Renal pelvis (tissue), 12 donors: ENCODE measurements at places on chromosomes 4 and X. TPM values are rescaled to one million over a fixed set of nuclear protein-coding genes. Genes with fewer than 3 reads are reported as not detected.

The HPRT1 gene
- polyA plus RNA-seq, result 37.0 TPM

The CWH43 gene
- 5.6 TPM for polyA plus RNA-seq

The ETDB gene
- polyA plus RNA-seq, result not detected

The GLUD2 gene
- polyA plus RNA-seq, result 6.4 TPM

The ZXDB gene
- 10.1 TPM for polyA plus RNA-seq

- no peak for DNase-seq
Measured at GRCh38 chrX:18935893-18936292, 48.0 kb downstream of the PHKA2 start.

DNA sequence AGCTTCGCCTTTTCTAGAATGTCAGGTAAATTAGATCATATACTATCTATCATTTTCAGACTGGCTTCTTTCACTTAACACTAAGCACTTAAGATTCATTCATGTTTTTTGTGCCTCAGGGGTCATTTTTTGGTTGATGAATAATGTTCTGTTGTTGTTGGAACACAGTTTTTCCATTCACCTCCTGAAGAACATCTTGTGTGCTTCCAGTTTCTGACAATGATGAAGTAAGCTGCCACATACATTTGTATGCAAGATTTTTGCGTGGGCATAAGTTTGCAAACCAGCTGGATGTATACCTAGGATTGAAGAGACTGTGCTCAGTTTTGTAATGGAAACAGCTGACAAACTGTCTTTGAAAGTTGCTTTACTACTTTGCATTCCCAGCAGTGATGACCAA lies 37.6 kb downstream of the MAGEA9 start:
- no peak for DNase-seq

- no peak for DNase-seq
Measured at GRCh38 chr4:52576326-52576725, 82.8 kb downstream of the USP46 start.

GRCh38 chr4:7811536-7812191 lies 128.0 kb downstream of the AFAP1 start:
- DNase-seq, result peak; percentile 85

DNA sequence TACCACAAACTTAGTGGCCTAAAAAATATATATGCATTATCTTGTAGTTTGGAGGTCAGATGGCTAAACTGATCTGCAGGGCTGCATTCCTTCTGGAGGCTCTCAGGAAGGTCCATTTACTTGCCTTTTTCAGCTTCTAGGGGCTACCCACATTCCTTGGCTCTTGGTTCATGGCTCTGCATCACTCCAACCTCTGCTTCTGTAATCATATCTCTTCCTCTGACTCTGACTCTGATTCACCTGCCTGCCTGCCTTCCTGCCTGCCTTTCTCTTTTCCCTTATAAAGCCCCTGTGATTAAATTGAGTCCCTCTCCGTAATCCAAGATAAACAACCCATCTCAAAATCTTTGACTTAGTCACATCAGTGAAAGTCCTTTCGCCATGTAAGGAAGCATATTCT lies 25.0 kb upstream of the FRMPD4 start:
- DNase-seq, result no peak

DNA sequence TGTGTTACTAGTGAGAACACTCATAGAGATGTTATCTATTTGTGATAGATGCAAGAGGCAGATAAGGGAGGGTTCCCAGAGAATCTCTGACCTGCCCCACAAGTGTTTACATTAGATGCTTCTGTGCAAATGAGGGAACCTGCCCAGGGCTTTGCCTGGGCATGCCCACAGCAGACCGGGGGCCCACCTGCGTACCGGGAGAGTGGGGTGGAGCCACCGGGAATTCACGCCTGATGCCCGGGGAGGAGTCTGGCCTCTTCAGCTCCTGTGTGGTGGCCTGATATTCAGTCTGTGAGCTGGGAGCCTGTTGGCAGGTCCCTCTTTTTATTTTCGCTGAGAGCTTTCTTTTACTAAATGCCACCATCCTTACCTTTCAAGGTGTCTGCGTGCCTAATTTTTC lies 155.7 kb downstream of the SNCA start:
- no peak for DNase-seq

- DNase-seq, result no peak
Measured at GRCh38 chrX:110139172-110139571, 136.3 kb downstream of the TMEM164 start.

- no peak for DNase-seq
Measured at GRCh38 chr4:79227860-79228259, 98.0 kb downstream of the NAA11 start.

GRCh38 chr4:140255467-140255866 lies 101.5 kb upstream of the MAML3 start:
- DNase-seq, result no peak

GRCh38 chr4:72529148-72529822 lies 39.7 kb downstream of the ADAMTS3 start:
- DNase-seq, result no peak

- peak; percentile 52 for DNase-seq
Measured at GRCh38 chrX:47311932-47312774, 58.2 kb upstream of the ZNF157 start.
